RKO (cell line): ENCODE measurements at places on chromosomes 3 and 15.

- DNase-seq, result no peak
Observed at GRCh38 chr3:13484851-13485590, 4.9 kb downstream of the HDAC11 start.

- no peak for DNase-seq
Observed at GRCh38 chr15:68651916-68652525, 73.2 kb downstream of the CORO2B start.

GRCh38 chr15:59301527-59301926 lies 71.1 kb downstream of the MYO1E start:
- DNase-seq, result no peak

GRCh38 chr3:14554715-14555114 lies 14.6 kb upstream of the GRIP2 start:
- DNase-seq, result no peak

DNA sequence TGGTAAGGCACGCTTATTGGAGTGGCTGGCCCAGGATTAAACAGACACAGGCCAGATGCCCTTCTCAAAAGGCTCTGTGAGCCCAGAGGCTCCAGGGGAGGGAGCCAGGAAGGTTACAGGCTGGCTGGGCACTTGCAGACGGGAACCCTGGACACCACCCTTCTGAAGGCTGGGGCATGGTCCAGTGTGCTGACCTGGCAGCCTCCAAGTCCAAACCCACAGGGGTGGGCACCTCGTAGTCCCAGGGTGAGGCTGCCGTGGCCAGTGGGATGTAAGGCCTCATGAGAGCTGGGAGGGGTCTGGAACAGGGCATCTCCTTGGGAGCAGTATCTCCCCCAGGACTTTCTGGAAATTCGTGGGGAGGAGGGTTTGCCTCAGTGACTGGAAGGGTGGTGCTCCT lies 19.6 kb downstream of the EFCC1 start:
- DNase-seq, result no peak

GRCh38 chr15:58069008-58069407 lies 3.5 kb upstream of the ALDH1A2 start:
- DNase-seq, result no peak

GRCh38 chr3:24344784-24345439 lies 149.7 kb downstream of the THRB start:
- no peak for DNase-seq

DNA sequence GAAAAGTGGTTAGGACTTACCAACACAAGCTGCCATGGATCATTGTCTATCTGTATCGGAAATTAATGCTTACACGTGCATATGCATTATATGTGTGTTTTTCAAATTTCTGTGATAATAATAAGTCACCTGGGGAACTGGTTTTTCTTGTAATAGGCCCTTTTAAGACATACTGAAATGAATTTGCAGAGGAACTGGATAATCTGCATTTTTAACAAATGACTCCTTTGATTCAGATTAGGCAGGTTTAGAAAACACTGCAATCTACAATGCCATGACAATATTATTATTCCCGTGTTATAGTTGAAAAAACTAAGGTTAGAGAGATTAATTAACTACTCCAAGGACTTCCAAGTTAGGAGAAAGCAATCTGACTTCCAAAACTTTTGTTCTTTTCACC lies 23.4 kb downstream of the STRIT1 start:
- no peak for DNase-seq

- DNase-seq, result no peak
Observed at GRCh38 chr3:6935970-6936369, 75.1 kb downstream of the GRM7 start.

- DNase-seq, result no peak
Observed at GRCh38 chr3:160108362-160108761, 116.9 kb upstream of the C3orf80 start.
